ENCODE measurements at places on chromosomes 7 and 10. TPM values are rescaled to one million over a fixed set of nuclear protein-coding genes. Genes with fewer than 3 reads are reported as not detected.

The TAS2R5 gene
- 0.10 TPM for total RNA-seq

The ZNF488 gene
- total RNA-seq, result 2.6 TPM

The CNNM1 gene
- total RNA-seq, result not detected

The PVRIG gene
- not detected for total RNA-seq

GRCh38 chr7:101436857-101437576 lies 74.3 kb downstream of the COL26A1 start:
- peak; percentile 21 for DNase-seq

- DNase-seq, result no peak
These were observed 879.1 kb upstream of the C7orf33 start for GRCh38 chr7:147711447-147711846.

- DNase-seq, result no peak
These were observed 151.6 kb downstream of the MALRD1 start for GRCh38 chr10:19200211-19200610.

DNA sequence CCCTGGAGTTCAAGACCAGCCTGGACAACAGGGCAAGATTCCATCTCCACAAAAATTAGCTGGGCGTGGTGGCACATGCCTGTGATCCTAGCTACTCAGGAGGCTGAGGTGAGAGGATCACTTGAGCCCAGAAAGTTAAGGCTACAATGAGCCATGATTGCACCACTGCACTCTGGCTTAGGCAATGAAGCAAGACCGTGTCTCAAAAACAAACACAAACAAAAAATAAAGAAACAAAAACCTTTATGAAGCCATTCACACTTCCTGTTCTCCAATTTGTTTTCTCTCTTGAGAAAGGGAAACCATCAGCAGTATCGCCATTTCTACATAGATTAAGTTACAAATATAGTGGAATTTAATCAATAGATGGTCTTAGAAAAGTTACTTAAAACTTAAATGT lies 19.8 kb downstream of the YME1L1 start:
- DNase-seq, result no peak

- no peak for DNase-seq
These were observed 40.1 kb downstream of the POLR3A start for GRCh38 chr10:77989081-77989724.

- DNase-seq, result no peak
These were observed 122.4 kb downstream of the CTTNBP2 start for GRCh38 chr7:117750612-117751563.

- DNase-seq, result peak; percentile 58
These were observed 55.0 kb downstream of the PODXL start for GRCh38 chr7:131501422-131501821.

DNA sequence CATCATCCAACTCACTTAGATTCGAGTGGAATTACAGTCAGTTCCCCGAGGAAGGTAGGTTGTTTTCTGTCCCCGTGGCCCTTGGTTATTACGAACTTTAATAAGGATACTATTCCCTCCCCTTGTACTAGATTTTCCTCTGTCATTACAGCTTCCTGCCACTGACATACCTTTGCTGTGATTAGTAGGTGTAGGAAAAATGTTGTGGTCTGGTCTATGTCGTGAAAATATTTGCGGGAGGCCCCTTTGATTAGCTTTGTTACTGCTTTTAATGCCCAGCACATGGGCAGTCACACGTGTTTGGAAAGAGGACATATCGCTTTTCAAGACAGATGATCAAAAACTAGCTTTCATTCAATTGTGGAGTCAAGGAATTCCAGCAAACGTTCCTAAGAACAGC lies 92.2 kb downstream of the GATA3 start:
- DNase-seq, result peak; percentile 79
